ENCODE measurements at places on chromosomes 1 and 21.
A peak's percentile ranks its signal among the peaks of the same experiment; 100 is the strongest.

- no peak for DNase-seq
Observed at GRCh38 chr1:169726851-169727250, 7.0 kb downstream of the SELE start.

DNA sequence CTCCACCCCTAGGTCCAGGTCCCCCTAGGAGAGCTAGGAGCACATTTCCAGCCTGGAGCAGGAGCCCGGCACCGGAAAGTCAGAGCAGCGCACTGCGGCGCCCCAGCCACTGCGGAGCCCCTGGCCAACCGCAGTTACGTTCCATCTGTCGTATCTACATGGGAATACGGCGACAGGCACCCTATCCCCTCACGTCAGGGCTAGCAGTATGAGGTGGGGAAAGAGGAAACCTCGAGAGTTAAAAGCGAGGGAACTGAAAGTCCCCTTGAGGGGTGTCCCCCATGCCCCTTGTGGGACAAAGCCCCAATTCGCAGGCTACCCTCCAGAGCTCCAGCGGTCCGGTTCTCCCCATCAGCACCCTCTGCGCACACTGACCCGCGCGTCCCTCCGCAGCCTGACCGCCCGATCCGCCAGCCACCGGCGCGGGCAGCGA lies 995 bp downstream of the COLGALT2 start:
- DNase-seq, result peak; percentile 71

GRCh38 chr1:25611843-25612242 lies 4.7 kb upstream of the MAN1C1 start:
- no peak for DNase-seq

DNA sequence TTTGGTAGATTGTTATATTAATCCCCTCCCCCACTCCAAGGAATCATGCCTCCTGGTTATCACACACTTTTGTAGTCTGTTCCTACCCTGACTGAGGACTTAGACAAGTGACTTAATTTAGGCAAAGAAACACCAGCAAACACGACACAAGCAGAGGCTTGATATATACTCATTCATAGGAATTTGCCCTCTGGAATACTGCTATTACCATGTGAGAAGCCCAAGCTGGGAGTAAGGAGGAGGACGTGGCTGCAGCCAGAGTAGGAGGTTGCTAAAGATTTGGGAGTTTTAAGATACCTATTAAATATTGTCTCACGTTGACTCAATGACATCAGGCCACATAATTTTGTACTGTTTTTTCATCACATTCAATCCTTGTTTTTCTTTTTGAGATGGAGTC lies 100.2 kb downstream of the LRRC53 start:
- DNase-seq, result no peak

GRCh38 chr1:110394493-110394820 lies 3.6 kb upstream of the SLC16A4 start:
- DNase-seq, result no peak

GRCh38 chr1:217876896-217877295 lies 245.8 kb downstream of the SPATA17 start:
- no peak for DNase-seq

GRCh38 chr1:9726905-9727595 lies 75.5 kb downstream of the PIK3CD start:
- no peak for DNase-seq

- no peak for DNase-seq
Observed at GRCh38 chr1:61659061-61659460, 65.9 kb downstream of the TM2D1 start.

DNA sequence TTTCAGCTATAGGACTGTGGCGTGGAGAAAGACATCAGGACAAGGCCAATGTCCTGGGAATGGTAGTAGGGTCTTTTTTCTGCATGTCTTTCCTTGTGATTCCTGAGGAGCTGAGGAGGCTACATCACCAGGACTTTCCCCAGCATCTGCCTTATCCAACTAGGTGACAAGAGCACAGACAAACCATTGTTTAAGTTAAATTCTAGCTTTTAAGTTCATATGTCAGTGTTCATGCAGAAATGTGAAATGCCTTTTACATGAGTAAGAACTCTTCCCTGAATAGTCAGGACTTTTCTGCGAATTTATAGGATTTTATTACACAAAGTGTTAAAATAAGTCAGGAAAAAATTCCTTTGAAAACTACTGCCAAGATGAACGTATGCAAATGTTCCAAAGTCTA lies 154.2 kb downstream of the PTGER3 start:
- DNase-seq, result no peak

GRCh38 chr1:105736349-105736748 lies 1320.1 kb upstream of the PRMT6 start:
- no peak for DNase-seq

DNA sequence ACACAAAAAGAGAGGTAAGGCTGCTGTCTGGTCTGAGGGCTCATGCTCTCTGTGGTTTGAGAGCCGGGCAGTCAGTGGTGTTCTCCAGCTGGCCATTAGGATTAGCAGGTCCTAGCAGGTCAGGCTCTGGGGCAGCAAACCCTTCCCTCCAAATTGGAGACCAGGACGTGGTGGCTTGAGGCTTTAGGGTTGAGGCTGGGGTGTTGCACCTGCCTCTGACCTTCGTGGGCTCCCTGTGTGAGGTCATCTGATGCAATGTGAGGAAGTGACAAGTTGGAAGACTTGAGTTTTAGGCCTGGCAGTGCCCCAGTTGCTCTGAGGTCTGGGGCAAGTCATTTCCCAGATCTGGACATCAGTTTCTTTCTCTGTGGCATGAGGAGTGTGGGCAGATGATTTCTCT lies 24.4 kb downstream of the SZRD1 start:
- DNase-seq, result no peak

- no peak for DNase-seq
Observed at GRCh38 chr1:177912991-177913390, 56.9 kb downstream of the SEC16B start.

DNA sequence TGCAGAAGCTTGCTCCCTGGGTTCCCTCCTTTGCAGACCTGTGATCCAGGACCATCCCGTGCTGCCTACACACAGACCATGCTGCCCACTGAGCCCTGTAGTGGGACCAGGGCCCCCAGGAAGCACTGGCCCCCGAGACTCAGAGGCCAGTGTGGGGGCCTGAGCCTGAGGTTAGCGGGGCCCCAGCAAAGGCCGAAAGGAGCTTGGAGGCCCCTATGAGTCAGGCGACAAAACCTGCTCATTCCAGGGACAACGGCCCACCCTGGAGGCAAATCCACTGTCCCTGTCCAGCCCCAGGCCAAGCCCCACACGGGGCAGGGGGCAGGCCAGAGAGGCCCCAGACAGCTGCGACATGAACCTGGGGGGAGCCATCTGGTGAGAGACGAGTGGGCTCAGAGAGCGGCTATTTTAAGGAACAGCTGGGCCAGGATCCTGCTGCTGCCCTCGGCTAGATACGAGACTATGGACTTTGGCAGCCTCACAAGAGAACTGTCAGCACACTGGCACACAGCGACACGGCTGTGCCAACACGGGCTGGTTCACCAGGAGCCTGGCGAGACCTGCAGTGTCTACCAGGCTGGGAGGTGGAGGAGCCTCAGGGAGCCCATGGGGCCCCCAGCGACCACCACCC lies 74.7 kb downstream of the ARHGEF16 start:
- DNase-seq, result no peak

- no peak for DNase-seq
Observed at GRCh38 chr1:172005856-172006255, 164.6 kb downstream of the DNM3 start.

Data from substantia nigra (tissue), 51 donors.